ENCODE measurements at places on chromosomes 1 and 21.
A peak's percentile ranks its signal among the peaks of the same experiment; 100 is the strongest.

- DNase-seq, result no peak
Observed at GRCh38 chr1:155079210-155079486, 511 bp downstream of the EFNA3 start.

- no peak for DNase-seq
Observed at GRCh38 chr1:235108876-235109275, 19.8 kb downstream of the TOMM20 start.

GRCh38 chr1:210523830-210524229, 195.1 kb downstream of the HHAT start:
- no peak for DNase-seq

DNA sequence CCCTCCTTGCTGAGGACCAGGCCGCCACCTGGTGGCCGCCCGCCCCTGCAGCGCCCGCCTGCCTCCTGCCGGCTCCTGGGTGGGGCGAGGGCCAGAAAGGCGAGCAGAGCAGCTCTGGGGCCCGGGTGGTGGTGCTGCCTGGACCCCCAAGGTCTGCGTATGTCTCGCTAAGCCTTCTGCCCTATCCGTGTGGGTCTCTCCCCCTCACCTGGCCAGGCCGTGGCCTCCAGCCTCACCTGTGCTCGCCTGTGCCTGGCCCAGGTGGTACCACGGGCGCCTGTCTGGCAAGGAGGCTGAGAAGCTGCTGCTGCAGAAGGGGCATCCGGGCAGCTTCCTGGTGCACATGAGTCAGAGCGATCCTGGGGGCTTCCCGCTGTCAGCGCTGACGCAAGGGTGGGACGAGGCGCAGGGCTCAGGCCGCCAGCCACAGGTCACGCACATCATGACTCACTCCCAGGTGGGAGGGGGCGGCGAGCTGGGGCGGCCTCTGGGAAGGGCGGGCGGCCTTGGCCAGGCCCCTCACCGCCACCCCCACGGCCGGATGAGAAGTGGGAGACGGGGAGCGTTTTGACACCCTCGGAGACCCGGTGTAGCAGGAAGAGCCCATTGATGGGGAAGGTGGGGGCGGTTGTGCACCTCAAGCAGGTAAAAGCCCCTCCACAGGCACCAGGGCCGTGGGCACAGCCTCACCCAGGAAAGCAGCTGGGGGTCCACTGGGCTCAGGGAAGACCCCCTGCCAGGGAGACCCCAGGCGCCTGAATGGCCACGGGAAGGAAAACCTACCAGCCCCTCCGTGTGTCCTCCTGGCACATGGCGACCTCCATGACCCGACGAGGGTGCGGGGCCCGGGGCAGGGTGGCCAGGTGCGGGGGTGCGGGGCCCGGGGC, 9.9 kb downstream of the RNF223 start:
- DNase-seq, result peak; percentile 78

DNA sequence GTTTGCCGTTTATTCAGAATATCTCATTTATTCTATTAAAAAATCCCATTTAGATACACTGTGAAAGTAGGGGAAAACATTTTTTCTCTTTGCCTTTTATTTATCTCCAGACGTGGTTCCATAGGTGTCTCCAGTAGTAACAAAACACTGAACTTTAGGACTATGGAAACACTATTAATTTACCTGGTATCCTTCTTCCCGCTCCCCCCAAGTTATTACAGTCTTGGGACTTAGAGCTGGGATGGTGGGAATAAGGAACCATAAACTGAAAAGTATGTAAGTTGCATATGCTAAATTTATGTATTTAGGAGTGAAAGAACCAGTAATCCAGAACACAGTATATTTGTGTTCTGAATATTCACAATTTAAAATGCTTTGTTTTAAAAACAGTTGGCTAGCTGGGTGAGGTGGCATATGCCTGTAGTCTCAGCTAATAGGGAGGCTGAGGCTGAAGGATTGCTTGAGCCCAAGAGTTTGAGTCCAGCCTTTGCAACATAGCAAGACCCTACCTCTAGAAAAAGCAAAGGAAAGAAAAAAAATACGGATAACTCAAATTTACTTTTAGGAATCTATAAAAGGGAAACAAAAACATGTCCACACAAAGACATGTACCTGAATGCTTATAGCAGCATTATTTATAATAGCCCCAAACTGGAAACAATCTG, 3.1 kb downstream of the DNAJB4 start:
- no peak for DNase-seq

- DNase-seq, result no peak
Observed at GRCh38 chr1:46488343-46489168, 1.1 kb upstream of the DMBX1 start.

DNA sequence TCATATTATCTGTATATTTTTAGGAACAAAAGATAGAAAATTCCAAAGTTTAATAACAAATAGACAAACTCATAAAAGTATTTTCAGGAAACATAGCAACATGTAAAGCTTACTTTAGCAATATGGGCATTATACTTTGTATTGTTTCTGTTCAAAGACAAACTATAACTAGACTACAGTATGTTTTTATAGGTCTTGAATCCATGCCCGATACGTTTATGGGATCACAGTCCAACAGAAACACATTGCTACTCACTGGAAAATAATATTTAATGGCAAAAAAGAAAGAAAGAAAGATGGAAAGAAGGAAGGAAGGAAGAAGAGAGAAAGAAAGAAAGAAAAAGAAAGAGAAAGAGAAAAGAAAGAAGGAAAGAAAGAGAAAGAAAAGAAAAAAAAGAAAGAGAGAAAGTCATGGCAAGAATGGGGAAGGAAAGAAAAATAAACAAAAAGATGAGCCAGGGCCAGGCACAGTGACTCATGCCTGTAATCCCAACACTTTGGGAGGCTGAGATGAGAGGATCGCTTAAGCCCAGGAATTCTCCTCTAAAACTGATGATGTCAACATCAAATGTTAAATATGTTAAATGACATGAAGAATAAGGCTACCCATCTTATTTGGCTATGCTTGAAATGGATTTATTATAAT, 32.7 kb downstream of the TM2D1 start:
- DNase-seq, result peak; percentile 42

- DNase-seq, result no peak
Observed at GRCh38 chr1:224509907-224510306, 75.3 kb upstream of the WDR26 start.

DNA sequence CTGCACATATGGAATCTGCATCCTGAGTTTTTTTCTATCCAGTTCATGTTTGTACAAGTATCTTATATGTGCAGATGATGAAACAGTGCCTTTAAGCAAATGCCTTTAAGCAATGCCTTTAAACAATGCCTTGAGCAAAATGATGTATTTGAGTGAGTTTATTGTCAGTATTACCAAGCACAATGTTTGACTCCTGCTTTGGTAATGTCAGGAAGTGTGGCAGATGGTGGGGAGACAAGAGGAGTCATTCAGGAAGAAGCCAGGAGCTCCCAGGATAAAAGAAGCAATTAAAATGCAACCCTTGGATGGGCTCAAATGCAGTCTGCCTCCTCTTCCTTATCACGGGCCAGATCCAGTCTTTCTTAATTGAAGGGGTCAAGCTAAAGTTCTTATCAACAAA, 108.7 kb upstream of the KCNJ15 start:
- DNase-seq, result no peak

DNA sequence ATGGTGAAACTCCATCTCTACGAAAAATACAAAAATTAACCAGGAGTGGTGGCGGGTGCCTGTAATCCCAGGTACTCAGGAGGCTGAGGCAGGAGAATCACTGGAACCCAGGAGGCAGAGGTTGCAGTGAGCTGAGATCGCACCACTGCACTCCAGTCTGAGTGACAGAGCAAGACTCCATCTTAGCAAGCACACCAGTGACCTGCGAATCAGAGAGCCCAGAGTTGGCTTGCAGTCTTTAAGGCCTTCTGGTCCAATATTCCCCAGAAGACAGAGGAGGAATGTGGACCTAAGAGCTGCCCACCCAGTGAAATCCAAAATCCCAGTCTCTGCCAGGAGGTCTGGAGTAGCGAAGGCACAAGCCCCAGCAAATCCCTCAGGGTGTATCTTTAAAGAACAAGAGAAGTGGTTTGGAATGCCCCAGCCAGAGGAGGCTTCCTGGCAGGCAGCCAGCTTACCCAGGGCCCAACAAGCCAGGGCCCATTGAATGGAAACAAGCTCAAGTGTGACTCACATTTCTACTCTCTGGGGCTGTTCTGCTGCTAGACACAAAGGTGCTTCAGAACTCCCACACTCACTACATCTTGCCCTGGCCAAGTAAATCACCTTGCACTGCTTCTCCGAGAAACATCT, 23.9 kb downstream of the GPR161 start:
- no peak for DNase-seq

GRCh38 chr1:87362063-87362833, 33.6 kb downstream of the LMO4 start:
- no peak for DNase-seq

- DNase-seq, result no peak
Observed at GRCh38 chr21:16619281-16619680, 889.5 kb downstream of the USP25 start.

- DNase-seq, result no peak
Observed at GRCh38 chr1:85463731-85464496, 1.0 kb downstream of the DDAH1 start.

- DNase-seq, result no peak
Observed at GRCh38 chr1:165738794-165739193, 29.9 kb downstream of the TMCO1 start.

DNA sequence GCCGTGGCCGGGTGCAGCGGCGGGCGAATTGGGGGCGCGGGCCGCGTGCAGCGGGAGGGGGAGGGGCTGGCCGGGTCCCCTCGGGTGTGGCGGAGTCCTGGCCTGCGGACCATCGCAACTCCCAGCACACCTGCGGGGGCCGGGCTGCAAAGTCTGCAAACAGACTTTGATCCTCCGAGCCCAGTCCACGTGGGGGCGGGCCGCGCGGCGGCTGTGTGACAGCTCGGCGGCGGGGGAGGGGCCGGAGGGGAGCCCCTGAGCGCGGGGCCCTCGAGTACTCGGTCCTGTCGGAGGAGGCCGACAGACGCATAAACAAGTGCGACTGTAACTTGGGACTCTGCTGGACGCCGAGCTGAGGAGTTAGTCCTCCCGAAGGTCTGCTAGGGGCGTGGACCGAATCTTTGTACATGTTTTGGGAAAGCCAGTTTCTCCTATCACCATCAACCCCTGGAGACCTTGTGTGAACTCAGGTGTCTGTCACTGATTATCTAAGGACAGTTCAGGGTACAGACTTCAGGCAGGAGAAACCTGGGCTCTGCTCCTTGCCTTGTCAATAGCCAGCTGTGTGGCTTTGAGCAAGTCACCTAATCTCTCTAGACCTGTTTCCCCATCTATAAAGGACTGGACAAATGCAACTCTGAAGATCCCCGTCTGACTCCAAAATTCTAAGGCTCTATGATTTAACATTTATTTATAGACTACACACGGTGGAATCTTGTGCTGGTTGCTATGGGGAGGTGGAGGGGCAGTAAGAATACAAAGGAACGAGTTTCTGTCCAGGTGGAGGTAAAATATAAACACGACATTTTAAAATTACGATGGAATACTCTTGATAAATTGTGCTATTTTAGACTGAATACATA, 710 bp upstream of the SLC30A1 start:
- peak; percentile 78 for DNase-seq

DNA sequence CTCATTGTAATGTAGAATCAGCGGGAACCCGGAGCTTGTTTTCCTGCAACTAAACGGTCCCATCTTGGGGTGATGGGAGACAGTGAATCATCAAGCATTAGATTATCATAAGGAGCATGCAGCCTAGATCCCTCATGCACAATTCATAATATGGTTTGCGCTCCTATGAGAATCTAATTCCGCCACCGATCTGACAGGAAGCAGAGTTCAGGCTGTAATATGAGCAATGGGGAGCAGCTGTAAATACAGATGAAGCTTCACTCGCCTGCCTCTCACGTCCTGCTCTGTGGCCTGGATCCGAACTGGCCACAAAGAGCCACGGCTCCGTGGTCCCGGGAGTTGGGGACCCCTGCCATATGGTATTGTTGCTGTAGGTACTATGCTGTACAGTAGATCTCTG, 1.6 kb downstream of the IFI44 start:
- DNase-seq, result no peak

DNA sequence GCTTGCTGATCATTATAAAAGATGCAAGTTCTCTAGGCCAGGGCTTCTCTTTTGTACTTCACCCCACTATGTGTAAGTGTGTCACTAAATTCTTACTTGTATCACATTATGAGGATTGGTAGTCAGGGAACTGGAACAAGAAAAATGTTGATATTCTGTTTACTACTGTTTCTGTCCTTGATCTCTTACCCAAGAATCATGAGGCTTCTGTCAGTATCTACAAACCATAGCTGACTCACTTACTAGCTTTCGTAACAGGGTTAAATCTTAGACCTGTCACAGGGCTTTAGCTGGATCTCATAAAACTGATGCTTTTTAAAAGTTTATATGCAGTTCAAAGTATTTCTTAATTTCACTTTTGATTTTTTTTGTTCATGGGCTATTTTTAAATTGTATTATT, 681.2 kb downstream of the PLPP3 start:
- no peak for DNase-seq

DNA sequence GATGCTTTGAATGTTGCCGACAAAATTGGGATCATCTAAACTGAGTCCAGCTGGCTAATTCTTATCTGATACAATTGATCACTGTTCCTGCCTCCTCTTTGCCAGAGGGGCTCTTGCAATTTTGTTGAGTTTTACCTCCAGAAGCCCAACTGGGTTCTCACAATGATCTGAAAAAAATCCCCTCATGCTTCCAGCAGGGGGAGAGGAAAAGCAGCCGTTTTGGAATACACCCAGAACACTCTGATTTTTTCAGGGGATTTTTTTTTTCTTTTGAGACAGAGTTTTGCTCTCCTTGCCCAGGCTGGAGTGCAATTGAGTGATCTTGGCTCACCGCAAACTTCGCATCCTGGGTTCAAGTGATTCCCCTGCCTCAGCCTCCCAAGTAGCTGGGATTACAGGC, 13.9 kb upstream of the RERE start:
- no peak for DNase-seq

DNA sequence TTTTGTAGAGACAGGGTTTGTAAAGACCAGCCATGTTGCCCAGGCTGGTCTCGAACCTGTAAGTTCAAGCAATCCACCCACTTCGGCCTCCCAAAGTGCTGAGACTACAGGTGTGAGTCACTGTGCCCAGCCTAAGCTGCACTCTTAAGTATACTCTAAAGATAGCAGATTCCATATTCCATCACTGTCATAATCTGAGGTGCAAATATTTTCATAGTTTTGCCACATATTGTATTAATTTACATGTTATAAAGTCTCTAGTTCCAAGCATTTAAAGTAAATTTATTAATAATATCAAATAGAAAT, 121.3 kb downstream of the HFM1 start:
- no peak for DNase-seq

DNA sequence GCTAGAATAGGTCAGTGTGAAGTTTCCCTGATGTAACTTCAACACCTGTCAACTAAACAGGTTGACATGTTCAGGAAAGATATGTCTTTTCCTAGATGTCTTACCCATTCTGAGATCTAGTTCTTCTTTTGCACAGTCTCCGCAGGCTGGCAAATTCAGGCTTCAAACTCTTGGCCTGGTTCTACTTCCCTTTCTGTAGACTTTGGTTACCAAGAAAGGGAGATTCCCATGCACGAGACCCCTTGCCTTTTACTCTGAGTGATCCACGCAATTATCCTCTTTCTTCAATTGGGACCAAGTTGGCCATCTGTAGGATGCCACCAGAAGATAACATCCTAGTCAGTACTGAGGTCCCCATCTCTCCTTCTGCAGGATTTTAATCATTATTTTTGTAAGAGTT, 2.0 kb downstream of the CFAP45 start:
- DNase-seq, result no peak

All from T47D (cell line).